Colonic mucosa (tissue), 4 donors: ENCODE measurements at places on chromosomes 1 and 21.

- DNase-seq, result no peak
These were observed 126.5 kb downstream of the AKT3 start for GRCh38 chr1:243723458-243724043.

- no peak for DNase-seq
These were observed 7.5 kb downstream of the SELENOF start for GRCh38 chr1:86906419-86906818.

- peak; percentile 22 for DNase-seq
These were observed 15.0 kb downstream of the ITSN1 start for GRCh38 chr21:33657124-33657820.

- DNase-seq, result peak; percentile 32
These were observed 667 bp downstream of the ZDHHC18 start for GRCh38 chr1:26827106-26827604.

DNA sequence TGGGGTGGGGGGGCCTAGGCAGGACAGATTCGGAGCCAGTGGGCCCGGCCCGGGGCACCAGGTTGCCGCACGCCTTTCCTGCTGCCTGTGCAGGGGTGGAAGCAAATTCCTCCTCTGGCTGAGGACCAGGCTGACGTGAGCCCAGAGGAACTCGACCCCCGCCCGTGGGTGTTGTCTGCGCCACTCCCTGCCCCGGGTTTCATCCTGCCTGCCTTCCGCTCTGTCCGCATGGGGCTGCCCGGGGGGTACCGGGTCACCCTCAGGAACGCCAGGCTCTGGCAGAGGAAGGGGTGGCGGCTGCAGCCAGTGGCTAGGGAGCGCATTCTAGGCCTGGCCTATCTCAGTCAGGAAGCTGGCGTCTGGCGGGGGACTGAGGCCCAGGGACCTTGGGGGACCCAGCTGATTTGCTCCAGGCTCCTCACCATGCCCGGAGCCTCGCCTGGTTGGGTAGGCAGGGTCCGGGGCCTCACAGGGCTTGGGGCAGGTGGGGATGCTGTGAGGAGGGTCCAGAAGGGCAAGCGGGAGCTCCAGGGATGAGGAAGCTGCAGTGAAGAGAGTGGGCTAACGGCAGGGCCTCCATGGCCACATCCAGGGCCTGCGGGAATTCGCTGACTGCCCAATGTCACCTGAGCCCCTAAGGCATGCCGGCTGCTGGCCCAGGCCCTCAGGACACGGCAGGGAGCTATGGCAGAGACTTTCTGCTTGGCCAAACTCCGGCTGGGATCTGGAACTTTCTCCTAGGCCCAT is 2.4 kb upstream of the IBA57 start:
- no peak for DNase-seq

DNA sequence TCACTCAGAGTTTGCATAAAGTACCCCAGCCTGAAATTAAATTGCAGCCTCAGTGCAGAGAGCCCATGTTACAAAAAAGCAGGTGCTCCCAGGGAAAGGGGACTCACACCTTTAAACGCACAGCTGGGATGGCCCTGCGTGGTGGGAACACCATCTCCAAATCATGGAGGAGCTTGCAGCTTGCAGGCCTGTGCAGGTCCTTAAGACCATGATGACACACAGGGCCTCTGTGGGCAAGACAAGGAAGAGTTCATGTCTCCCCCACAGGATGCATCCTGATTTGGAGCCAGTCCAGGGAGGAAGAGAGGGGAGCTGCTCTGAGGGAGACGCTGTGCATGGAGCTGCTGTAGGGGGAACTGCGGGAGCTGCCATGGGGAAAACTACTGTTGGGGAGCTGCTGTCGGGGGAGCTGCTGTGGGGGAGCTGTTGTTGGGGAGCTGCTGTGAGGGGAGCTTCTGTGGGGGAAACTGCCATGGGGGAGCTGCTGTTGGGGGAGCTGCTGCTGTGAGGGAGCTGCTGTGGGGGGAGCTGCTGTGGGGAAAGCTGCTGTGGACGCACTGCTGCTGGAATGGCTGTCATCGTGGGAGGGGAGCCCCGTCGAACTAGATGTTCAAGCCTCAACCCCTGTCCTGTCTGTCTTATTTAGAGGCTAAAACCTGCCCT is 113.9 kb downstream of the MATN1 start:
- DNase-seq, result no peak

DNA sequence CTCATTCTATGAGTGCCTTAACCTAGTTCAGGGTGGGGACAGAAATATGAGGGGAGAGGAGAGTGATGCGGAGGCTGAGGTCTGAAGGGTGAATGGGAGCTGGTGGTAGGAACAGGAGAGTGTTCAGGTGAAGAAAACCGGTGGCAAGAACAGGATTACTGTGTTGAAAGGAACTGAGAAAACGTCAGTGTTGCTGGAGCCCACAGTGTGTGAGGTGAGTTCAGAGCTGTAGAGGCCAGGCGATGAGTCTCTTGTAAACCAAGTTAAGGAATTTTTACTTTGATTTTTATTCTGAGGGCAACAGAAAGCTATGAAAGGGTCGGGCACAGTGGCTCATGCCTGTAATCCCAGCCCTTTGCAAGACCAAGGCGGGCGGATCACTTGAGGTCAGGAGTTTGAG is 45.3 kb upstream of the PUM1 start:
- no peak for DNase-seq

DNA sequence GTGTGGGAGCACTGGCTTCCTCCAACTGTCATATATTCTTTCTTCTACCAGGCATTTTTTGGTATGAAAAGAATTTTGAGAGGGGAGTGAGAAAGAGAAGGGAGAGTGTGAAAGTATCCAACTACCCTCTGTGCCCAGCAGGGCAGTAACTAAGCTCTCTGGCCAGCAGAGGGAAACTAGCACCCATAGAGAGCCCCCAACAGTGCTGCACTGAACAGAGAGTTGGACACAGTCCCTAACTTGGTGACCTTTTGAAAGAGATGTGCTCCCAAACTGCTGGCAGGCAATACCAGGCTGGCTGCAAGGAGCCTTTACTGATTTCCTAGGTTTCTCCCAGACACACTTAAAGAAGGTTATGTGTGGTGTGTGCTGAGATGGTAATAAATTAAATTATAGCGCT is 118.8 kb upstream of the PBX1 start:
- no peak for DNase-seq

- no peak for DNase-seq
These were observed 17.7 kb downstream of the MECR start for GRCh38 chr1:29213055-29213454.

DNA sequence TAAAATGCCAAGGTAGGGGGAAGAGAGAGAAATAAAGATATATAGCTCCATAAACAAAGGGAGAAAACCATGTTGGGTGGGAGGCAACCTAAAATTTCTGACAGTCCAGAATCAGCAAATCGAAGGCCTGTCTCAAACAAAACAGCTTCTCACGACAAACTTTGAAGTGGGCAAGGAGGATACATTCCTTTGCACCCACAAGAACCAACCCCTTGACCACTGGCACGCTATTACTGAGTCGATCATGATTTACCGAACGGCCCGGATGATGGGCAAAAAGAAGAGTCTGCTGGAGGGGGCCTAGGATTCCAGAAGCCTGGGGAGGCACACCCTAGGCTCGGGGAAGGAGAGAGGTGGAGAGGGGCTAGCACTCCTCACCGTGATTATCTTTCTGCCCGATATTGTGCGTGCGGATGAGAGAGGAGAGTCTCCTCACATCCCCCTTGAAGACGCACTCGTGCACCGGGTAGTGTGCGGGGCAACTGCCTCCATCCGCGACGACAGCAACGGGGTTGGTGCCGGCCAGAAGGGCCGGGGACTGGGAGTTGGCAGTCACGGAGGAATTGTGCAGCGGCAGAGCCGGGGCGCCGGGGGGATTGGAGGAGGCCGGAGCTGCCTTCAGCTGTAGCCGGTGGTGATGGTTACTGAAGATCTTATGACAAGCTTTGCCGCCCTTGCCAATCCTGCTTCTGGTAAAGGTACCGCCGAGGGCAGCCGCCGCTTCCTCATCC is 756 bp downstream of the ANKRD13C start:
- DNase-seq, result peak; percentile 56

GRCh38 chr1:12598974-12599373 is 19.0 kb downstream of the DHRS3 start:
- peak; percentile 17 for DNase-seq

DNA sequence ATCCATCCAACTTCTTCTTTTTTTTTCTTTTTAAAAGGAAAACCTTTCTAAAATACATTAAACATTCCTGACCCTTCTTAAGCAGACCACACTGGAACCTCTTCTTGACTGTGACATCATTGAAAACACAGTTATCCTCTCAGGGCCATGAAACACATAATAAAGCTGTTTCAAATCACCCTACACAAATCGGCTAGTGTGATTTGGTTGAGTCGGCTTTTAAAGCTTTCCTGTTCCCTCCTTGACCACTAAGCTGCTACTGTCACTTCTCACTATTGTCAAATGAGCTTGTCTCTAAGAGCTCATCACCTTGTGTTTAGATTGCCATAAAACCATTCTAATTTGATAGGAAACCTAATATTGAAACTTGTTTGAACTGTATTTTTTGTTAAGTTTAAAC is 5.9 kb downstream of the USP24 start:
- no peak for DNase-seq

GRCh38 chr21:43190544-43190943 is 21.7 kb downstream of the CRYAA start:
- DNase-seq, result peak; percentile 14

GRCh38 chr1:6962478-6962995 is 177.3 kb downstream of the CAMTA1 start:
- peak; percentile 88 for DNase-seq

GRCh38 chr1:148160048-148160342 is 7.9 kb upstream of the NBPF11 start:
- no peak for DNase-seq

GRCh38 chr1:170586321-170587252 is 54.6 kb downstream of the GORAB start:
- DNase-seq, result no peak

DNA sequence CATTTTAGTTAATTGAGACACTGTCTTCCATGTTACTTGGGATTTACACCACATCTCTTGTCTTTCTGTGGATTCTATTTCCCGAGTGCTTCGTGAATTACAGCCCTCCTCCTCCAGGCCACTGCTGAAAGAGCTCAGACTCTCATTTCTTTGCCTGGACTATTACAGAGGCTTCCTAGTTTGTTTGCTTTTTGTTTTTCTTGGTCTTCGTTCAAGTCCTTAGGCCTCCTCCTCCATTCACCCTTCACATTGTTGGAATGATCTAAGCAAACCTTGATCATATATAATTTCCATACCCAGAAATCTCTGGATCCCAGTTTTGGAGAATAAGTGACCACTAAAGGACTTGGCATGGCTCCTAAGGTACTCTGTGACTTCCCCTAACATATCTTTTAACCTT is 94.1 kb downstream of the CNIH3 start:
- no peak for DNase-seq
